NCI-H2171 treated with DMSO at 0.1 percent for 48 hours (cell line): ENCODE measurements at places on chromosomes 6 and 20.
A peak's percentile ranks its signal among the peaks of the same experiment; 100 is the strongest.

DNA sequence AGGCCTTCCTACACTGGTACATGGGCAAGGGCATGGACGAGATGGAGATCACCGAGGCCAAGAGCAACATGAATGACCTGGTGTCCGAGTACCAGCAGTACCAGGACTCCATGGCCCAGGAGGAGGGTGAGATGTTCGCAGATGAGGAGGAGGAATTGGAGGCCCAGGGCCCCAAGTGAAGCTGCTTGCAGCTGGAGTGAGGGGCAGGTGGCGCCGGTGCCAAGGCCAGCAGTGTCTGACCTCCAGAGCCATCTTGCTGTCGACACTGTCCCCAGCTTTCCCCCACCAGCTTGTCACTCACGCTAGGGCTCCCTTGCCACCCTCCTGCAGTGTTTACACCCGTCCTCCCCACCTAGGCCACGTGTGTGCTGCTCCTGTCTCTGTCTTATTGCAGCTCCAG lies 12.2 kb downstream of the GABRR2 start:
- DNase-seq = no peak

- peak; percentile 79 for DNase-seq
These were observed 54.6 kb downstream of the FARS2 start for GRCh38 chr6:5315881-5316280.

DNA sequence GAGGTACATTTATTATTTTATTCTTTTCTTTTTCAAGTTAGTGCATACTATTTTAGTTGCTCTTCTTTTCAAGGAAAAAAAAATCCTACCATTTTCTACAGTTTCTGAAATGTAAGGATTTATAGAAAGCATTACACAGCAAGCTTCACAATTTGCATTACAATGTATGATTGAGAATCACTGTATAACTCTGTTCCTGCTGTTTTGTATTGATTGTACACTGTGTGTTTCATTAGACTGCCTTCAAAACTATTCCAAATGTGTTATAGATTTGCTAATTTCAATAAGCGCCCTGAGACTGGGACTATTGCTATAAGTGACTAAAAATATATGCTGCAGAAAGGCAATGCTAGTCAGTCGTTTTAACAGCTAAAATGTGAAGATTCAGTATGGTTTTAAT lies 479.7 kb upstream of the EYS start:
- no peak for DNase-seq

- DNase-seq = no peak
These were observed 36.7 kb upstream of the CCN6 start for GRCh38 chr6:112017169-112017568.

- DNase-seq = no peak
These were observed 9.7 kb upstream of the FBXL4 start for GRCh38 chr6:98957450-98957849.

- no peak for DNase-seq
These were observed 46.1 kb downstream of the MYO6 start for GRCh38 chr6:75794954-75795739.

GRCh38 chr20:50328996-50329898 lies 138.6 kb downstream of the CEBPB start:
- no peak for DNase-seq

DNA sequence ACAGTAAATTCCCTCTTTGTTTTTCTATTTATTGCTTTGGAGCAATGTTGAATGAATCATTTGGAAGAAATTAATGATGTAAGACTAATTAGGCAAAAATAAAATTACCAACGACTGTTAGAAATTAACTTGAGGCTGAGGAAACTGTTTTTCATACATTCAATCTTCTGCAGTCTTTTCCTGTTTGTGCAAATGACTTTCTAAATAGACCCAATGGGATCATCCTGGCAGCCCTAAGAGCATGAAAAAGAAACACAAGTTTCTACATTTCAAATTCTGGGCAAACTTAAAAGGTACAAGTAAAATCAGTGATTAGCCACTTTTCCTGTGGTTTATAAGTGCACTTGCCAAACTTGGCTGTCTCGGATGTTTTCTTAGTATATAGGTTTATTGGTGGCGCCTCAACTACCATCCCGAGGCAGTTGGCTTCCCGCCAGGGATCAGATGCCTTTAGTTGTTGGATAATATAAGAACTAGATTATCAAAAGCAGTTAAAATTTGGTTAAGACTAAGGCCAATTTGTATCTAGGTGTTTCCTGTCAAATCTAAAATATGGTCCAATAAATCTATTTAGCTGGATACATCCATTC lies 181.2 kb downstream of the ISM1 start:
- DNase-seq = no peak

DNA sequence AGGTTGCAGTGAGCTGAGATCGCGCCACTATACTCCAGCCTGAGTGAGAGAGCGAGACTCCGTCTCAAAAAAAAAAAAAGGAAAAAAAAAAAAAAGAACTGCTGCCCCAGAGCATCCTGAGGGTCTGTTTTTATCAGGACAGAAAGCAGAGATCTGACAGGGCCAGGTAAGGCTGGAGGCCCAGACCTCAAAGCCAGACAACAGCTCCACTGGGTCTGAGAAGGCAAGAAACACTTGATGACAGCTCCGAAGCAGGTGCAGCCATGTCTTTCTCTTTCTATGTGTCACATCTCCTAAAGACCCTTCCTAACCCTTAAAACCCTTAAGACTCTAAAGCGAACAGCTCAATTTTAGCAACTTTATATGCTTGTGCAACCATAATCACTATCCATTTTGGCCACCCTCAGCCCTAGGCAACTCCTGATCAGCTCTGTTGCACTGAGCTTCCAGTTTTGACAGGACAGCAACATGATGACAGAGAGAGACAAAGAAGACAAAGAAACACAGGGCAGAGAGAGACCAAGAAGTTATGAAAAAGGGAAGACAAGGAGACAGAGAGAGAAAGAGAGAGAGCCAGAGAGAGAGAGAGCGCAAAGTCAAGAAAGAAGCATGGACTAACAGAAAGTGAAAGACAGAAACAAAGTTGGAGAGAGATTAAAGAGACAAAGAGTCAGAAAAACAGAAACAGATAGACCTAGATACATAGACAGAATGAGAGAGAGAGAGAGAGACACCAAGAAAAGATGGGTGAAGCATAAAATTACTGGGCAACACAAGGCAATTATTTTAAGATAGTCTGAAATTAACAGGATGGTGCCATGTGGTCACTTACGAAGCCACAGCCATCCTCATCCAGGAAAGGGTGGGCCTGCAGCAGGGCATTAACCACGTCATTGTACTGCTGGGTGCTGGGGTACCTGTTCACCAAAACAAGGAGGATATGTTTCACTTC lies 39.2 kb downstream of the SAMD3 start:
- no peak for DNase-seq

GRCh38 chr20:1313236-1313964 lies 15.5 kb downstream of the SDCBP2 start:
- peak; percentile 80 for DNase-seq

DNA sequence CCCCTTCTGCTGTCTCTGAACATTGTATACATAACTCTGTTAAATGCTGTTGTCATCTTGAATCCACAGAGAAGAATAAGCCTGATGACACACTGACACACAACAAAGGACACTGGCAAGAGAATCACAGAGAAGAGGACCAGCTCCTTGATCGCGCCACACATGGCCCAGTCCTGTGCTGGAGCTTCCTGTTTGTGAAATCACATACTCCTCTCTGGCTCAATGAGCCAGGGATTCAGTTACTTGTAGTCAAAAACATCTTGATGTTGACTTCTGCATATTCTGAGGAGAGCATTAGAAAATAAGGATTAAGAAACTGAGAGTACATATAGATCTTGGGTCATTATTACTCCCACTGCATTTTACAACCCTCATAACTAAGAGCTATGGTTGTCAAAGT lies 100.1 kb downstream of the EPB41L2 start:
- DNase-seq = no peak

GRCh38 chr20:43947316-43947710 lies 32.7 kb downstream of the TOX2 start:
- DNase-seq = no peak

DNA sequence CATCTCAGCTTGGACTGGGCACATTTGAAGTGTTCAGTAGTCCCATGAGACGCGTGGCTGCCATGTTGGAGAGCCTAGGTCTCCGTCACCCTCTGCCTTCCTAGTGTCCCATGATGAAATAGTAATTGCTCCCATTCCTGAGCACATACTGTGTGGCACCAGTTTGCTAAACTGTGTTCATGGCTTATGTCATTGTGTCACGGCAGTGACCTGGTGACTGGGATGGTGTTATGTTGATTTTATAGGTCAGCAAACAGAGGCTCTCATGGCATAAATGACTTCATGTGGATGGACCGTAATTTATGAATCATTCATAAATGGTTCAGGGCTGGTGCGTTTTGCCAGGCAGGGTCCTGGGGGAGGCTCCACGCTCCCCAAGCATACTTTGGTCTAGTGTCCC lies 3.8 kb downstream of the BCAS4 start:
- no peak for DNase-seq

DNA sequence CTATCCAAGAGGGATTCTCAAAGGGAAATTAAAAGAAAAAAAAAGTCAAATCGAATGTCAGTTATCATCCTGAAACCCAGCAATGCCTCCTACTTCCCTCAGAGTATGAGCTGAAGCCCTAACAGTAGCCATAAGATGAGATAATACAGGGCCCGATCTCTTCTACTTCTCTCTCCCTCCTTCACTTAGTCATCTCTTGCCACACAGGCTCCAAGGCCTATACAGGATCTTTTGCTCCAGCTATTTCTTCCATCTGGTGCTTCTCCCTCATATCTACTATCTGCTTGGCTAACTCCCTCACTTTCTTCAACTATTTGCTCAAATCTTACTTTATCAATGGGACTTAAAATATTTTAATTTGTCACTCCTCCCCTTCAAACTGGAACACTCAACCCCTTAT lies 215.3 kb downstream of the RNGTT start:
- no peak for DNase-seq

- peak; percentile 35 for DNase-seq
These were observed 397.0 kb downstream of the NKAIN2 start for GRCh38 chr6:124200661-124201060.

DNA sequence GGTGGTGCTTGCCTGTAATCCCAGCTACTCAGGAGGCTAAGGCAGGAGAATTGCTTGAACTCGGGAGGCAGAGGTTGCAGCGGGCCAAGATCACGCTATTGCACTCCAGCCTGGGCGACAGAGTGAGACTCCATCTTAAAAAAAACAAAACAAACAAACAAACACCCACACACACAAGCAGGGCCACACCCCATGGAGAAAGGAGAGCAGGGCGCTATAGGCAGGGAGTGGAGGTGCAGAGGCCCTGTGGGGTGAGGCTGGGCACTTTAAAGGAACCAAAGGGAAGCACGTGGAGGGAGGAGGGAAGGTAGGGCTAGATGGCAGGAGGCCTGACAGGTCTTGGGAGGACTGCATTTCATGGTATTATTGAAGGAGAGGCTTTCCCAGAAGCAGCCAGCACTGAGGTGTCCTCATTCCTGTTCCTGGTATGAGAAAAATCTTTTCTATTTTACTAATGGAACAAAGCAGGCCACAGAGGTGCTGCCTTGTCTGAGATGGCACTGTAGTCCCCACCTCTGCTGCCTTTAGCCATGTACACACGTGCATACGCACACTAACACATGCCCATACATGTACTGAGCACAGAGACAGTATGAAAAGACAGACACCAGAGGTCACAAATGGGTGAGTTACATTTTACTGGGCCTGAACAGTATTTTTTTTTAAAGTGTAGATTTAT lies 44.0 kb downstream of the BCAS4 start:
- DNase-seq = no peak

DNA sequence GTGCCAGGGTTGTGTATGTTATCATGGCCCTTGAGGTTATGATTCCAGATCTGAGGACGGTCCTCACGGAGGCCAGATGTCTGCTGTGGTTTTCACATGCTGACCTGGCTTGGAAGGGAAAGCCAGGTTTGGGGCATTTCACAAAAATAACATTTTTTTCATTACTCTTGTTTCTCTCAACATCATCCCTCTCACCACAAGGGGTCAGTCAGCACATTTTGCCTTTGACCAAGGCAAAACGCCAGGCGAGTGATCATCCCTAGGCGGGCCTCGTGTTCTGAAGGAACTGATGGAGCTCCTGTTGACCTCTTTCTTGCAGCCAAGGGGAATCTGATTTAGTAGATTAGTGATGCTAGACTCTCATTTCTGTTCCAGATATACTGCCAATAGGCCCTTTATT lies 133.5 kb downstream of the TBC1D7 start:
- peak; percentile 7 for DNase-seq

DNA sequence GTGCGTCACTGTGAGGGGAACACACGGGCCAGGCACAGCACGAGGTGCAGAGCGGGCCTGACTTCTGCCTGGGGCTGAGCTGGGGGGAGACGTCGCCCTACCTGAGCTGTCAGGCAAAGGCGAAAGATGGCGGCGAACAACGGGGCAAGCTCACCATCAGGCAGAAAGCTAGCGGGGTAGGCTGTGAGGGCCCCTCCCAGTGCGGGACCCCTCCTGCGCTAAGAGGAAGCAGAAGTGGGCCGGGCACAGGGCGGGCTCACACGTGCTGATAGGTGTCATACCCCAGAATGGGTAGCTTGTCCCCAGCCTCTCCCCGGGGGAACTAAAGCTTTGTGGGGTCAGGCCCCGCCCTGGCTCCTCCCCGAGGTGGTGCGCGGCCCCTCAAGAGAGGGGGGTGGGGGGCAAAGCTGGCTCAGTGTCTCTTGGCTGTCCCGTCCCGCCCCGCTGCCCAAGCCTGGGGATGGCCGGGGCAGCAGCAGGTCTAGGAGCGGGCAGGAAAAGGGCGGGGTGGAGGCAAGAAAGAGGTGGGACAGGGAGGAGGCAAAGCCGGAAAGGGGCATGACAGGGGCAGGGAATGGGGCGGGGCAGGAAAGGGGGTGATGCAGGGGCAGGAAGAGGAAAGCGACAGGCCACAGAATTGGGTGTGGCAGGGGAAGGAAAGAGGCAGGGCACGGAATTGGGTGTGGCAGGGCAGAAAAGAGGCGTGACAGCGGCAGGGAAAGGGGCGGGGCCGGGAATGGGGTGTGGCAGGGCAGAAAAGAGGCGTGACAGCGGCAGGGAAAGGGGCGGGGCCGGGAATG lies 14.7 kb downstream of the UCKL1 start:
- peak; percentile 44 for DNase-seq

GRCh38 chr6:52937908-52938307 lies 28.4 kb upstream of the GSTA3 start:
- no peak for DNase-seq

DNA sequence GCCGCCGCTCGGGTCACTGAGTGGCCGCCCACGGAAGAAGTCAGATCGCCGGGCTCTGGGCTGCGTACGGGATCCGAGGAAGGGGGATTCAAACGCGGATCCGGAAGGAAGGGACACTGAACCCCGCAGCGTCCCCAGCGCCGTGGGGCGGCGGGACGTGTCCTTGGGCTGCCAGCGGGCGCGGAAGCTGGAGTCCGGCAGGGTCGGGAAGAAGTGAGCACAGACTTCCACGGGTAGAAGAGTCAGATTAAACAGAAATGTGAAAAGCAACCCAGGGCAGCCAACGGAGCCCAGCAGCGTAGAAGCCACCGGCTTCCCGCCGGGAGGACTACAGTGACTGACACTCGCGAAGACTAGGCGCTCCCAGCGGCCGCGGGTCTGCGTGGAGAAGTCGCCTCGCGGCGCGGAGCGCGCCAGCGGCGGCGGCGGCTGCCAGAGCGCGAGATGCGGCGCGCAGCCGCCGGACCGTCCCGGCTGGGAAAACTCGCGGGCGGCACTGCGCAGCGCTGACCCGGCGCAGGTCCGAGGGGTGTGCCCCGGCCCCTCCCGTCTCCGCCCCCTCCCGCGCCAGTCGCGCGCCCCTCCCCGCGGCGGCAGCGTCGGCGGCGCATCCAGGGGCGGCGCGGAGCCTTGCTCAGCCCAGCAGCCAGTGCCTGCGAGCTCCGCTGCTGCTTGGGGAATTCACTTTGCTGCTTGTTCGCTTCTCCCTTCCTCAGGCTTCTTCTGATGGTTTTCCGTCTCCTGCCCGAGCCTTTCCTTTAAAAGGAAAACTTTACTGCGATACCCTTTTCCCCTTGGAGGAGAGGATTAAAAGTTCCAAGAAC lies at the start of gene SAMD5:
TSS of gene SAMD5 (plus strand) at position 649 of the 824 bp plus-strand sequence. CDS start 239 bp downstream, outside the sequence.
- peak; percentile 51 for DNase-seq

GRCh38 chr20:50272030-50272723 lies 81.5 kb downstream of the CEBPB start:
- DNase-seq = no peak
